ENCODE measurements at places on chromosomes 1 and 21.

GRCh38 chr1:117985973-117986372 is 56.4 kb downstream of the WDR3 start:
- no peak for DNase-seq

DNA sequence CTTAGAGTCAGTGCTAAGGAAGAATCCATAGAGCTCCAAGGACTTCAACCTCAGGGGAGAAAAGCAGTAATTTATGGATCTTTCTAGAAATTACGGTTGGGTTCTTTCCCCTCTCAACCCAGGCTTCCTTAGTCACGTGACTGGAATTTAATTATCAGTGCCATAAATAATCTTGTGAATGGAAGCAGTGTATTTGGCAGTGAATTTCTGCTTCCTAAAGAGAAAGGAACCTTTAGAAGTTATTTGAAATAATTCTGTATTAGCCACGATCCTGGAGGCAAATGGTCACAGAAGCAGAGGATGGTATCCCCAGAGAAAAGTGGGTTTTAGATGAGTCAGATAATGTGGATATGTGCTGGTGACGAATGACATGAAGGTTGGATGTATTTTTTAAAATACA is 89.6 kb downstream of the NFIA start:
- DNase-seq = no peak

DNA sequence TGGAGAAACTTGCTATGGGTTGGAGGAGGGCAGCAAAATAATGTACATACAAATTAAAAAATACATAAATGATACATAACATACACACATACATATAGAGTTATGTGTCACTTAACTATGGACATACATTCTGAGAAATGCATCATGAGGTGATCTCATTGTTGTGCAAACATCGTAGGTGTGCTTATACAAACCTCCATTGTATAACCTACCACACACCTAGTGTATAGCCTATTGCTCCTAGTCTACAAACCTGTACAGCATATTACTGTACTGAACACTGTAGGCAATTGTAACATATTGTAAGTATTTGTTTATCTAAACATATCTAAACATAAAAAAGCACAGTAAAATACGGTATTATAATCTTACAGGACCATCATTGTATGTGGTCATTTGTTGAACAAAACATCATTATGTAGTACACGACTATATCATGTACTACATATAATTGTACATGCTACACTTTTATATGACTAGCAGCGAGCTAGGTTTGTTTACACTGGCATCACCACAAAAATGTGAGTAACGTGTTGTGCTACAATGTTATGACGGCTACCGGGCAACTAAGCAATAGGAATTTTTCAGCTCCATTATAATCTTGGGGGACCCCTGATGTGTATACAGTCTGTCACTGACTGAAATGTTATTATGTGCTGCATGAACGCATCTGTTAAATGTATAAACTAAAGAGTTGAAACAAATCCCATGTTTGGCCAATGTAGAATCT is 35.5 kb downstream of the ITGB3BP start:
- DNase-seq = no peak

DNA sequence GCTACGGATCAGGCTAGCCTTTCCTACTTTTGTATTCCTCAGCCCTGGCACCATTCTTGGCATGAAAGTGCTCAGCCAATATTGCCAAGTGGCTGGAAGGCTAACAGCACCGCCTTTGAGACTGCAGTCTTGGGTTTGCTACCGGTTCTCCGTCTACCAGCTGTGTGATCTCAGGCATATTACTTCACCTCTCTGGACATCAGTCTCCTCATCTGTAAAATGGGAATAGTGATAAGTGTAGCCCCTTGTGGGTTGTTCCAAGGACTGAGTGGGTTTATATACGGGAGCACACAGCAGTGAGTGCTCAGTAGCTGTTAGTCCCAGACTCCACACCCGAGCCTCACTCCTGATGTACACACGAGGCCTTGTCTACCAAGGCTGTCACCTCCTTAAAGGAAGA is 13.7 kb downstream of the TFAP2E start:
- DNase-seq = no peak

DNA sequence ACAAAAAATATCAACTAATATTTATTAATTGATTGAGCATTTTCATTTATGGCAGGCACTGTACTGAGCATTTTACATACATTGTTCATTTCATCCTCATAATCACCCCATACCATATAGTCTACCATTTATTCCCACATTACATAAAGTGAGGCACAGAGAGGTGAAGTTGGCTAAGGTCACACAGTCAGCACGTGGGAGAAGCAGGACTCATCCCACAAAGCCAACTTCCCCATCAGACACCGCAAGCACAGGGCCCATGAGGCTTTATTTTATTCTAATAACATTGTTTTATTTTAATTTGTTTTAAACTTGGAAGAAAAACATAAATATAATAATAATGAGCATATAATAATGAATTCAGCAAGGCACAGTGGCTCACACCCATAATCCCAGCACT is 43.1 kb upstream of the CAPZB start:
- no peak for DNase-seq

DNA sequence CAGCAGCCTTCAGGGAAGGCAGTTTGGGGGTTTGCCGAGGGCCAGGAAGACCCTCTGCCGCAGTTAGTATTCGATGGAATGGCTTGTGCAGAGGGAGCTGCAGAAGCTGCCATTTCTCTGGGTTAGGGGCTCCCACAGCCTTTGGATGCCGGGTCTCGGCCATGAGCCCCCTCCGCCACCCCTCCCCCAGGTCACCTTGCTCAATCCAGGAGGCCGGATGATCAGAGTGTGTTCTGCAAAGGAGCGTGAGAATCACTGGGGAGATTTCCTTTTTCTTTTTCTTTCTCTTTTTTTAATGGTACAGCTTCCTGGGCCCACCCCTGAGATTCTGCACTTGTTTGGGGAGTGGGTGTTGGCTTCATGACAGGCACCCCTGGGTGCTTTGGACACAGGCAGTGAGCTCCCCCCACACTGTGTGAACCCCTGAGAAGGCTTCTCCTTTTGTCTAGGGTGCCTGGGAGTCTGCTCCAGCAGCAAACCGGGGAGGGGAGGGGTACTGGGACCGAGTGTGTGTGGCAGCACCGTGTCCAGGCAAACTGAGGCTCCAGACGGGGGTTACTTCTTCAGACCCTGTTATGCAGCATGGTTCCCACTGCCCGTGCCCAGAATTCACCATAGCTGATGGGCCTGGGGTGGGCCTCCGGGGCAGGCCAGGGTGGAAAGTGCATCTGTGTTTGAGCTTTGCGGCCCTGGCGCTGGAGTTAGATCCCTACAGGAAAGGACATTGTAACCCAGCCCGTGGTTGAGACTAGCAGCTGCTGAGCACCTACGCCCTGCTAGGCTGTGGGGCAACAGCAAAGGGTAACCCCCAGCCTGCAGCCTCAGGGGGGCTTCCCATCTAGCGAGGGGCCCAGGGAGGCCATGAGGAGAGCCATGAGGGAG is 18.5 kb downstream of the TNFRSF1B start:
- DNase-seq = no peak

DNA sequence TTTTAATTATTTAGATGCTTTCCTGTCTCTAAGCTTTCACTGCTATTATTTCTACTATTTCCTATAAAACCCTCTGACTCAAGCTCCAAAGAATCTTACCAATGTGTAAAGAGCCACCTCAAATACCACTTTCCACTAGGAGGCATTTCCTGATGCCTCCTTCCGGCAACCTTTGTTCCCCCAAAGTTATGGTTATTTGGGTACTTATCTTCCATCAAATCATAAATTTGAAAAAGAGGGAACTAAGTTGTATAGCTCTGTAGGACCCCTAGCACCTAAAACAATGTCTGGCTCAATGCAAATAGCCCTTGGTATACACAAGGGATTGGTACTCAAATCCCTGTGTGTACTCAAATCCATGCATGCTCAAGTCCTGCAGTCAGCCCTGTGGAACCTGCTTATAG is 79.6 kb downstream of the NME7 start:
- peak; percentile 47 for DNase-seq

DNA sequence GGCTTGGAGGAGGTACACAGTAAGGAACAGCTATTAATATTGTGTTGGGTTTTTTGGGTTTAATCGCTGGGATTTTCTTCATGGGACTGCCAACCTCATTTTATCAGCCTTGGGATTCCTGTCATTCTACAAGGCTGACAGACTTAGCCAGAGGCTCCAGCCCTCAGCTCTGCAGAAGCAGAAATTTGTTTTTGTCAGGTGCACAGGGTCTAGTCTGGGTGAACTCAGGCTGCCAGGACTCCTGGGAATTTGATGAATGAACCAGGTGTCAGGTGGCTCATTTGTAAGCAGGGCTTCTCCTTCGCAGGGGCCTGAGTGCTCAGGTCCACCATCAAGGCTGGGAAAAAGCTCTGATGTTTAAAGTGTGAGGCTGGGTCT is 11.5 kb upstream of the ZNF362 start:
- no peak for DNase-seq

DNA sequence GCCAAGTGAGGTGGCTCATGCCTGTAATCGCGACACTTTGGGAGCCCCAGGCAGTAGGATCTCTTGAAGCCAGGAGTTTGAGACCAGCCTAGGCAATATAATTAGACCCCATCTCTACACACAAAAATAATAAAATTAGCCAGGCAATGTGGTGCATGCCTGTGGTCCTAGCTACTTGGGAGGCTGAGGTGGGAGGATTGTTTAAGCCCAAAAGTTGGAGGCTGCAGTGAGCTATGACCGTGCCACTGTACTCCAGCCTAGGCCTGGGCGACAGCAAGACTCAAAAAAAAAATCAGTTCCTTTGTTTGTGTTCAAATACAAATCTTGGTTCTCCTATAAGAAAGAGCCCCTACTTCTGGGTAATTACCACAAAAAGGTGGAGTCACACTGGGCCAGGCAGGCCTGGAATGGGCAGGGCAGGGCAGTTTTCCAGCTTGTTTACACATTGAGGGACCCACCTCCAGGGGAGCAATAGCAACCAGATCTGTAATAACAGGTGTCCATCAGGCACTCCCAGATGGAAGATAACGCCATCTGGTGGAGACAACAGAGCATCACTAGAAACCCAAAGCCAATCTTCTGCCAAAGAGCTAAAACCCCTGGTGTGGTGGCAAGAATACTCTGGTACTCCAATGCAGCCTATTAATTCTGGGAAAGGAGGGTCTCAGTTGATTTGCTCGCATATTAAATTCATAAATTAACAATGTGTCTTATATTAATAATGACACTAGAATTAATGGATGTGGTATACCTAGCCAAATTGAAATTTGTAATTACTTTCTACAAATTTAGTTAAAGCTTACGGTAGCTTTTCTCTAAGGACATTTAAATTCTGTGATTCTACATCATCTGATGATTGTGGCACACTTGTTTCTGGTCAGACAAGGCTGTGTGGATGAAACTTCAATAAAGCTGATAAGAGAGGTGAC is 13.2 kb downstream of the PPP1R15B start:
- DNase-seq = peak; percentile 34

DNA sequence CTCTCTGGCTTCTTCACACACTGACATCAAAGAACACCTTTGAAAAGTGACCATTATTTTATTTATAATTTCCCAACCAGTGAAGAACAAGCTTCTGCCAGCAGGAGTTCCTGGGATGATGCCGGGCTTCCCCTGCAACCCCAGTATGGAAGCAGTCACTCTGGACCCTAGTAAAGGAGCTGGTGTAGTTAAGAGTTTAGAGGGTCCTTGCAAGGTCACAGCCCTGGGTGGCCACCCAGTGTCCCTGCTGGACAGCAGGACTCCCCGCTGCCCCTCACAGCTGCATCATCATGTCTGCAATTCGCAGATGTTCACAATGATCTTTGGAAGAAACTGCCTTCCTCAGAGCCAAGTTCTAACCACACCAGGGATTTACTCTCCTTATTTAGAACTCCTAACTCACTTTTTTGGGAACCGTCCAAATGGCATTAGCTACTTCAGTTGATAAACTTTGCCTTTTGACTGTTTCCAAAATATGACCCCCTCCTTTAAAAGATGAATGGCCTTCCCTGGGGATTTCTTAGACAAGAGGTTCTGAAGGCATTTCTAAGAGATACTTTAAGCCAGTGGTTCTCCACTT is 90.6 kb downstream of the HIVEP3 start:
- no peak for DNase-seq

GRCh38 chr21:21612466-21612865 is 614.3 kb downstream of the NCAM2 start:
- DNase-seq = peak; percentile 75

DNA sequence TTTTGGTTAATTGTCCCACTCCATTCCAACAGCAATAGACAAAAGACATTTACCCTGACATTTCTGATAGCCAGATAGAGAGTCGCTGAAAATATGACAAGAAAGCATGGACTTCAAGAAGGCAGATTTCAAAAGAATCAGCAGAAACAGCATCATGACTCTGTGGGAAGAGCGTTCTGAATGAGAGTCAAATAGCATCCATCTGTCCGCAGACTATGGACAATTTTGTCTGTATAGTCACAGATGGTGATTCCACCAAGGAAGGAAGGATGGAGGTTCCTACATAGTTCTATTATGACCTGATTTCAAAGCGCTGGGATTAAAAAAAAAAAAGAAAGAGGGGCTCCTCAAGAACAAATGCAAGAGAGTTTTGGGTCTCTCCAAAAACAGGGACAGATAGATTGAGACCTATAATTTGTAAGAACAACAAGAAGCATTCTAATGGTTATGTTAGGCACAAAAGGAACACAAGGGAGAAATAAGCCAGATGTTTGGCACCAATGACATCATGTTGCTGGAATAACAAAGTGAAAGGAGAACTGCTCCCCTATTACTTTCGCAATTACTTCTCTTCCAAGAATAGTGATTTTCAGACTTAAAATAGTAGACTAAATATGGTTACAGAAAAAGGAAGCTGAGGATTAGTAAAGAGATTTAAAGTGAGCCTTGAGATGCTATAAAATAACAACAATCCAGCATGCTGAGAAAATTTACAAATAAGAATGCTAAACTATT is 28.5 kb downstream of the NIBAN1 start:
- no peak for DNase-seq

Measured in fibroblast of skin of left quadriceps (primary cell).